Activated CD8-positive, alpha-beta T cell treated with anti-CD3 and anti-CD28 coated beads for 36 hours (primary cell): ENCODE measurements at places on chromosomes 2 and 18. TPM values are rescaled to one million over a fixed set of nuclear protein-coding genes. Genes with fewer than 3 reads are reported as not detected.

DNA sequence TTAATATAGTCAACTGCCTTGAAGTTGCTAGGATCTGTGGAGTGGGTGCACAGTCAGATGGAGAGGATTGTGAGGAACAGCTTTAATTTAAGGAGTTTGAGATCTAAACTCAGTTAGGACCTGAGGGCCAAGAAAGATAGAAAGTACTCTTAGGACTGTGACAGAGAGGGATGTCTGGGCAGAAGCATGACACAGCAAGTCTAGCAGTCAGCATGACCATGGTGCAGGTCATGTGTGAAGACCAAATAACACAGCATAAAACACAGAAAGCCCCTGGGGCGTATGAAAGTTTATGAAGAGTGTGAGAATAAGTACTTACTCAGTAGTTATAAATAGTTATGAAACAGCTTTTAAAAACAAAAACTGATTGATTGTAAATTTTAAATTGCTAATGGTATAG lies 107.2 kb downstream of the GALNT1 start:
- DNase-seq = no peak

GRCh38 chr2:227451655-227451992 lies 20.3 kb upstream of the AGFG1 start:
- no peak for DNase-seq

DNA sequence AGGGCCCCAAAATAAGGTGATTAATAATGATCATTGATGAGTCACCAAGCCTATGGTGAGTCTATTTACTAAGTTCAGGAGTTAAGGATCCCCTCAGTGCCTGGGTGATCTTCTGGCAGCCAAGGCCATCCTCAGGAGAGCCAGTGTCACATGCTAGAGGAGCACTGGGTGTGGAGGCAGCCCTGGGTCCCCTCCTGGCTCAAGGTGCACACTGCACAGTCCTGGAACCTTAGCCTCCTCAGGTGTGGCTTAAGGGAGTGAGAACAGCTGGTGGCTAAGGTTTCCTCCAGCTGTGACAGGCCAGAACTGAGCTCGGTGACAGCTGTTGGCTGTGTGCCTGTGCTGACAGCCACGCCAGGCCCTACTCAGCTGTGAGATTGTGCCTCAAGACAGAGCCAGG lies 52.1 kb upstream of the ACAA2 start:
- DNase-seq = no peak

DNA sequence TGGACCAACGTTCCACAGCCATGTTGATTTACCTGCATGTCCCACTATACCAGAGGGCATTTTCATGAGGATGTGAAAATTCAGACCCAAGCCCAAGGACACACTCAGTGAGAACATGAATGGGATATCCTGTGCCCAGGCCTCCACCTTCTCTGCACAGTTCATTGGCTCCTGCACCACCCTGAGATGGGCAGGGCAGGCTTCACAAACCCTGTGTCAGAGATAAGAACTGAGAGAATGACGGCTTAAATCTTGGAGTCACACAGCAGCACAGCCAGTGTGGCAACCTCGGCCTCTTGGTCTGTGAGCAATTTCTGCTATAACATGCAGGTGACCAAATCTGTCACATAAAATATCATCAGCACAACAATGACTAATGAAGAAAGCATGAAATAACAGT lies 71.9 kb downstream of the UXS1 start:
- DNase-seq = no peak

GRCh38 chr2:239600001-239600593 lies 199.3 kb upstream of the HDAC4 start:
- no peak for DNase-seq

DNA sequence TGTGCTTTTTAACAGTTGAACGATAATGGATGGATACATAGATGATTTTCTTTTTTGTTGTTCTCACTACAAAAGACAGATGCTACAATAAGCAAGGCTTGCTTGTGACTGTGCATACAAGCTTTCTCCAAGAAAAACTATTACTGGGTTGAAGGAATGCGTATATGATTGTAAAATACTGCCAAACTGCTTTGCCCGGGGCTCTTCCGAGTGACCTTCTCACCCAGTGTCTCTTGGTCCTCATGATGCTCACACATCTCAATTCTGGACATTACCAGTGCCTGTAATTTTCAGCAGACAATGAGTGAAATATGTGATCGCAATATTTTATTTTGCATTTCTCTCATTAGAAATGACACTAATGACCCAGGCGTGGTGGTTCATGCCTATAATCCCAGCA lies 35.9 kb downstream of the INPP5D start:
- DNase-seq = no peak

GRCh38 chr2:227301523-227301922 lies 23.5 kb upstream of the MFF start:
- DNase-seq = no peak

Gene STON1
- total RNA-seq = 0.95 TPM
